ENCODE measurements at places on chromosomes 6 and 20. TPM values are rescaled to one million over a fixed set of nuclear protein-coding genes. Genes with fewer than 3 reads are reported as not detected.
A peak's percentile ranks its signal among the peaks of the same experiment; 100 is the strongest.

DNA sequence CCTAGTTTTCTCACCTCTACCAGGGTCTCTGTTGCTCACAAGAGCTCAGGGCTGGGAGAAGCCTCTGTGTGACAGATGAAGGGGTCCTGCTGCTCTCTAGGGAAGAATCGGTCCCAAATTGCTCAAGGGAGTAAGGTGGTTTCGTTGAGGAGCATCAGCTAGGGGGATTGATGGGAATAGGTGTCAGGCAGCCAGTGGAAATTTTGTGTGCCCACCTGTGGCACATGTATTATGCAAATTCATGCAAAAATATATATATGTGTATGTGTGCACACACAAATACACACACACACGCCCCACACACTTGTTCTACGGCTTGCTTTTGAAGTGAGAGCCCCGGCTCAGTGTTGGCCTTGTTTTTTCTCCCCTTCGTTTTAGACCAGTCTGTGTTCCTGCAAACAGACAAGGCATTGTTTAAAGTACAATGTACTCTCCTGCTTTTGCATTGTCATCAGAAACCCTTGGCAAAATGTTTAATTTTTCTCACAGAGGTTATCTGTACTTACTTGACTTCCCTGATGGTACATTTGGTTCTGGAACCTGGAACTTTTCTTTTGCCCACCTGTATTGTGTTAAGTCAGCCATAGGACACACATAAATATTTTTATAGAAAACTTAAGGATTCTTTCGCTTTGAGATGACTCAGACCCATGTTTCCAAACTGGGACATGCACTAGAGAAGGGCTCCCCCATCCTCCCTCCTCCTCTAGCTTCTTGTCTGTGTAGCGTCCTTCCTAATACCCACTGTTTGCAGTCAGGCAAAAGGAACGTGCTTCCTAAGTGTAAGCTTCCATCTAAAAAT lies 26.7 kb downstream of the FOXO3 start:
- DNase-seq, result peak; percentile 85
- H3K4me3 ChIP-seq, result peak overlapping the region; percentile 78
- H3K36me3 ChIP-seq, result no peaks in the 10 kb centered on the region
- H3K27ac ChIP-seq, result peak overlapping the region; percentile 81

- no peaks in the 10 kb centered on the region for H3K27me3 ChIP-seq
- H3K4me1 ChIP-seq, result peaks cover 67% of the 10 kb centered on the region
- peak; percentile 9 for DNase-seq
- H3K4me3 ChIP-seq, result peak overlapping the region; percentile 3
- peaks cover 62% of the 10 kb centered on the region for H3K36me3 ChIP-seq
- peak overlapping the region; percentile 68 for H3K27ac ChIP-seq
Observed at GRCh38 chr20:44200371-44200770, 10.2 kb downstream of the OSER1 start.

GRCh38 chr20:13396022-13396421 lies 174.9 kb downstream of the ISM1 start:
- no peaks in the 10 kb centered on the region for H3K36me3 ChIP-seq
- H3K4me3 ChIP-seq, result peak overlapping the region; percentile 41
- no peaks in the 10 kb centered on the region for H3K27me3 ChIP-seq
- peaks cover 39% of the 10 kb centered on the region for H3K4me1 ChIP-seq
- H3K27ac ChIP-seq, result peak overlapping the region; percentile 86

The CTCFL gene
- total RNA-seq, result not detected

GRCh38 chr20:10919396-10920140 lies 245.8 kb upstream of the JAG1 start:
- no peak overlapping the region for H3K4me3 ChIP-seq
- DNase-seq, result peak; percentile 16
- no peak overlapping the region for H3K27ac ChIP-seq
- no peaks in the 10 kb centered on the region for H3K36me3 ChIP-seq
- peaks cover 44% of the 10 kb centered on the region for H3K4me1 ChIP-seq

The SOX18 gene
- 0.15 TPM for total RNA-seq

DNA sequence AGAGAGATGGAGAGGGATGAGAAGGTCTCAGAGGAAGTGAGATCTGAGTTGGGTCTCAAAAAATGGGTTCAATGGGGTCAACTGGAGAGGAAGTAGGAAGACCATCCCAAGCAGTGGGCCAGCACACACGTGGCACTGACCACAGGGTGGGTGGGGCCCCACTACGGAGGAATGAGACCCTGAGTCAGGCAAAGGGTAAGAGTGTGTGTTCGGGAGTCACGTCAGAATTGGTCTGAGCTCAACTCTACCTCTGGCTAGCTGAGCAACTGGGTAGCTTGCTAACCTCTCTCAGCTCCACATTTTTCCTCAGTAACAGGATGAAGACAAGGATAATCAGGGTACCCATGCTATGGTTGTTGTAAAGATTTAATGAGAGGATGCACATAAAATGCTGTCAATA lies 79.0 kb downstream of the TRERF1 start:
- H3K4me1 ChIP-seq, result peaks cover 39% of the 10 kb centered on the region
- DNase-seq, result no peak
- H3K27ac ChIP-seq, result no peak overlapping the region
- H3K4me3 ChIP-seq, result no peak overlapping the region
- peaks cover 5% of the 10 kb centered on the region for H3K36me3 ChIP-seq

The SLC17A1 gene
- total RNA-seq, result not detected

The ANKEF1 gene
- total RNA-seq, result not detected

DNA sequence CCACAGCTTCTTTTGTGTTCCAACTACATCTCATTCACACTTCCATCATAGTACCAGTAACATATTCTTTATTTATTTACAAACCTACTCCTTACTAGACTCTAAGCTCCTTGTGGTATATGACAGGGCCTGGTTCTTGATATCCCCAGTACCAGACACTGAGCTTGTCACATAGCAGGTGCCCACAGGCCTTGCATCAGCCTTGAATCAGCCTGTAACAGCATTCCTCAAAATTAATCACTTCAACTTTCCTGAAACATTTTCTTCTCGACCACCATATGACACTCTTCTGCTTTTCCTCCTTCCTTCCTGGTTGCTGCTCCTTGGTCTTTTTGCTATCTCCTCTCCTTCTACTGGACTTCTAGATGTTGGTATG lies 24.7 kb upstream of the SRPK1 start:
- no peak overlapping the region for H3K27ac ChIP-seq
- peaks cover 4% of the 10 kb centered on the region for H3K27me3 ChIP-seq
- peaks cover 12% of the 10 kb centered on the region for H3K4me1 ChIP-seq
- H3K36me3 ChIP-seq, result peaks cover 5% of the 10 kb centered on the region
- no peak for DNase-seq

- no peaks in the 10 kb centered on the region for H3K4me1 ChIP-seq
- H3K4me3 ChIP-seq, result no peak overlapping the region
Observed at GRCh38 chr20:53487461-53488200, 106.0 kb downstream of the ZNF217 start.

DNA sequence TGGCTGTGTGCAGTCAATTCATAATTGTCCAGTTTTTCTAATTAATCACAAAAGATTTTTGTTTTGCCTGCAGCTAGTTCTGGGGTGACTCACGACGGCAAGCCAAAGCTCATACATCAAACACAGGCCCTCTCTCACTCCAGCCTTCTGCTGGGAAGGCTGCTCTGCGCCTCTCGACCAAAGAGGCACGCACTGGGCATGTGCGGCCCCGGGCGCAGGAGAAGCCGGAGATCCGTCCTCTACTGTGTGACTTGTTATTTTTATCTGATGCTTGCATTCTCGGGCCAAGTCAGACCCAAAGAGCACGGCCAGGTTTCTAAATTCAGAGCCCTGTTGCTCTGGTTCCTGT lies 98.5 kb downstream of the TFAP2A start:
- peak; percentile 96 for DNase-seq
- H3K27me3 ChIP-seq, result no peaks in the 10 kb centered on the region
- H3K4me3 ChIP-seq, result peak overlapping the region; percentile 85

The RIOK1 gene
- 19.3 TPM for total RNA-seq

The LY86 gene
- not detected for total RNA-seq

DNA sequence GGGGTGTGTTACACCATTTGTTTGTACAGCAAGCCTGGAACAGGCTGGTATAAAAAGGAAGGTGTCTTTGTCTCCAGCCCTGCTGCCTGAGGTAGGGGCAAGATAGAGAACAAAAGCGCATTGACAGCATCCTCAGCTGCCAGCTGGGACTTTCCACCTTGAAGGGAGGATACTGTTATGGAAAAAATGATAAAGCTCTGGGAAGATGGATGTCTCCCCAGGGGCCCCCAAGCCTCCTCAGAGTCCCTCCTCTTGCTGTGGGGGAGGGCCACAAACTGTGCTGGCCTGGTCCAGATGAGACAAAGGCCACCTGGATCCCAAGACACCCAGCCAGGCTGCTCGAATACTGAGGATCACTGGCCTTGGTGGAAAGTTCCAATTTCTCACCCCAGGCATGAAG lies 13.0 kb downstream of the REM1 start:
- H3K4me3 ChIP-seq, result no peak overlapping the region

GRCh38 chr6:32288426-32288825 lies 64.6 kb upstream of the NOTCH4 start:
- no peaks in the 10 kb centered on the region for H3K4me1 ChIP-seq
- peaks cover 17% of the 10 kb centered on the region for H3K27me3 ChIP-seq
- no peak overlapping the region for H3K27ac ChIP-seq

GRCh38 chr20:47629907-47630306 lies 128.2 kb downstream of the NCOA3 start:
- no peak overlapping the region for H3K27ac ChIP-seq
- DNase-seq, result no peak
- H3K36me3 ChIP-seq, result peaks cover 20% of the 10 kb centered on the region

DNA sequence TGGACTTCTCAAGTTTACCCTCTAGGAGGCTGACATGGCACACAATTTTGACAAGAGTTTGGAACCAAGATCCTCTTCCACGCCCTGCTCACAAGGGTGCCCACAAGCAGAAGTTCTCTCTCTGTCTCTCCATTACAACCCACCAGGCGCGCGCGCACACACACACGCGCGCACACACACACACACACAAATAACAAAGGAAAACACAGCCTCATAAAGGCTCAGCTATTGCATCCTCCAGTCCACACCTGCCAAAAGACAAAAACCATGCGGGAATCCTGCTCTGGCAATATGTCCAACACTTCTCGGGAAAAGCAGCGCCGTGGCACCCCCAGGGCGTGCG lies 870 bp downstream of the PAK5 start:
- no peaks in the 10 kb centered on the region for H3K4me1 ChIP-seq
- no peaks in the 10 kb centered on the region for H3K27me3 ChIP-seq
- H3K4me3 ChIP-seq, result no peak overlapping the region
- H3K27ac ChIP-seq, result no peak overlapping the region
- no peak for DNase-seq

GRCh38 chr6:45531999-45532595 lies 154.4 kb upstream of the SUPT3H start:
- H3K36me3 ChIP-seq, result peaks cover 25% of the 10 kb centered on the region
- DNase-seq, result no peak
- H3K27ac ChIP-seq, result peak overlapping the region; percentile 26
- H3K4me1 ChIP-seq, result peaks cover 19% of the 10 kb centered on the region
- H3K4me3 ChIP-seq, result peak overlapping the region; percentile 79

The SCRT2 gene
- total RNA-seq, result not detected

DNA sequence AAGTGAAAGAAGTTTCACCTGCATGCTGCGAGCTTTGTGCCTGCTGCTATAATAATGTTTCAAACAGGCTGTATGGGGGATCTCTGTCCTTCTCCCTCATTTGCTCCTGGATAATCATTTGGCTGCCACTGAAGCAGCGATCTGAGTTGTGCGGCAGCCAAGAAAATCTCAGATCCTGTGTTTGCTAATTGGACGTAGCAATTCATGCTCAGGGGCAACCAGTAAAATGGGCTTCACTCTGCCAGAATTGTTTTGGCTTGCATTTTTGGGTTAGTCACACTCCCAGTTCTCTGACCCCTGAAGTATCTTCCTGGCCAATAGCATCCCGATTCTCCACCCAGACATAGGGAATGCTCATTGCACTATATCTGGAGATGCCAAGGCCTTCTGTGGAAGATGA lies 13.7 kb upstream of the STXBP5 start:
- peaks cover 27% of the 10 kb centered on the region for H3K4me1 ChIP-seq
- no peaks in the 10 kb centered on the region for H3K36me3 ChIP-seq
- no peak for DNase-seq
- H3K4me3 ChIP-seq, result no peak overlapping the region
- no peaks in the 10 kb centered on the region for H3K27me3 ChIP-seq

DNA sequence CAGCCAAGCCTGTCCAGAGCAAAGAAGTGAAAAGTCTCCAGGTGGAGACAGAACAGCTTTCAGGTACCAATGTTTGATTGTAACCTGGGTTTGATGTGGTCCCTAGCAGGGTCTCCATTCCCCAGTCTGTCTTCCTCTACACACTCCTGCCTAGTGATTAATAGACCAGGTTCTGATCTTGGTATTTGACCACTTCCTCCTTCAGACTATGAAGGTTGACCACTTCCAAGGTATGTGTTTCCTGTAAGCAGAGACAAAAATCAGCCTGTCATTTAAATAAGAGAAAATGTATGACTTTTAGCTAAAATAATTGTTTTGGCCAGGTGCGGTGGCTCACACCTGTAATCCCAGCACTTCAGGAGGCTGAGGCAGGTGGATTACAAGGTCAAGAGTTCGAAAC lies 41.8 kb upstream of the TOP1 start:
- H3K27ac ChIP-seq, result no peak overlapping the region
- peaks cover 20% of the 10 kb centered on the region for H3K4me1 ChIP-seq
- H3K27me3 ChIP-seq, result no peaks in the 10 kb centered on the region
- no peaks in the 10 kb centered on the region for H3K36me3 ChIP-seq

- H3K27me3 ChIP-seq, result no peaks in the 10 kb centered on the region
- H3K36me3 ChIP-seq, result no peaks in the 10 kb centered on the region
- DNase-seq, result no peak
- peaks cover 53% of the 10 kb centered on the region for H3K4me1 ChIP-seq
- H3K4me3 ChIP-seq, result peak overlapping the region; percentile 91
- H3K27ac ChIP-seq, result peak overlapping the region; percentile 88
Observed at GRCh38 chr6:27139756-27140579, 107.5 kb upstream of the PRSS16 start.

DNA sequence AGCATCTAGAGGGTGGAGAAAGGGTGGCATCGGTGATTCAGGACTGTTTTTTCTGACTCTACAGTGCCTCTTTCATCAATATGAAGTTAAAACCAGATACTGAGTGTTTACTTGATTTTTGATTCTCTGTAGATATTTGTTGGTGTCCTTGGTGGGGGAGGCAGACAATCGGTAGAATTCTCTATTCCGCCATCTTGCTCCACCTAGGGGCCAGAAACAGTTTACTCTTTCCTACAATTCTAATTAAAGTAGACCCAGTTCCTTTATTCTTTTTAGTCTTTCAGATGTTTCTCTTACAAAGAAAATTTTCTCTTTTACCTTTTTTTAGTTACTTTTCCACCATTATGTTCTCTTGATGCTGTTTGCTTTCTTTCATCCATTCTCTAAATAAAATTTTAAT lies 162.1 kb upstream of the RAB32 start:
- no peak for DNase-seq
- H3K4me1 ChIP-seq, result no peaks in the 10 kb centered on the region
- no peaks in the 10 kb centered on the region for H3K27me3 ChIP-seq
- H3K27ac ChIP-seq, result no peak overlapping the region
- no peak overlapping the region for H3K4me3 ChIP-seq
- H3K36me3 ChIP-seq, result no peaks in the 10 kb centered on the region

The PRKN gene
- not detected for total RNA-seq

GRCh38 chr20:58202044-58202443 lies 26.4 kb downstream of the ANKRD60 start:
- no peak overlapping the region for H3K27ac ChIP-seq
- H3K36me3 ChIP-seq, result no peaks in the 10 kb centered on the region
- no peak overlapping the region for H3K4me3 ChIP-seq
- peaks cover 18% of the 10 kb centered on the region for H3K27me3 ChIP-seq
